ENCODE measurements at places on chromosomes 6 and 20.

DNA sequence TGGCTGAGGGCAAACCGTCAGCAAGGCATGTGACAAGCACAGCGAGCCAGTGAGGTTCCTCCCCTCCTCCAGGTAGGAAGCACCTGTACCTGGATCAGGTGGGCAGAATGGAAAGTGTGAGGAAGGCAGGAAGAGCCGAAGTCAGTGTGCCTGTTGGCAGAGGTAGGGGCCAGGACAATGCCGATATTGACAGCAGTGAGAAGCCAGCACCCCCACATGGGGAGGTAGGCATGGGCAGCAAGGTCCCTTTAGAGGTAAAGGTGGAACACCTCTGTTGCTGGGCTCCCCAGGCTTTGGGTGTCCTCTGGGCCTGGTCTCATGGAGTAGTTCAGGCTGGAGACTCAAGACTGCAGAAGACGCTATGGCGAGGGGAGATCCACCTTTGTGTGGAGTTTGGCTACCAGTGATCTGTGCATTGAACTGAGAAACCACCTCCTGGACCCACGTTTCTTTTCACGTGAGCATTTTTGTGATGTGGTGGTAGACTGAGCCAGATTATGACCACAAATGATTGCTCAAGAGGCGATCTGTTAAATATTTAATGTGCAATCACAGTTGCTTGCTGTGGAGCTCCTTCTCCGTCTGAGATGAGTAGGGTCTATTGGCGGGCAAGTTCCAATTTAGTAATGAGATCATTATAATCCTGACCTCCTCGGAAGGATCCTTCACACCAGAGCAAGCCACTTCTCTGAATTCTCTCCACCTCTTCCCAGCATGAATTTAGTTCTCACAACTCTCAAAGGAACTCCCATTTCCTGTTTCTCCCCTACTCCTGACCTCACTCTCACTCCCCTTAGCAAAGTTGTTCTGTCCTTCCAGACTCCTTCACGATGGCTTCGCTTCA lies 174.8 kb downstream of the CDH26 start:
- H3K4me3 ChIP-seq, result no peak overlapping the region
- no peaks in the 10 kb centered on the region for H3K4me1 ChIP-seq
- H3K36me3 ChIP-seq, result no peaks in the 10 kb centered on the region
- H3K27ac ChIP-seq, result no peak overlapping the region

DNA sequence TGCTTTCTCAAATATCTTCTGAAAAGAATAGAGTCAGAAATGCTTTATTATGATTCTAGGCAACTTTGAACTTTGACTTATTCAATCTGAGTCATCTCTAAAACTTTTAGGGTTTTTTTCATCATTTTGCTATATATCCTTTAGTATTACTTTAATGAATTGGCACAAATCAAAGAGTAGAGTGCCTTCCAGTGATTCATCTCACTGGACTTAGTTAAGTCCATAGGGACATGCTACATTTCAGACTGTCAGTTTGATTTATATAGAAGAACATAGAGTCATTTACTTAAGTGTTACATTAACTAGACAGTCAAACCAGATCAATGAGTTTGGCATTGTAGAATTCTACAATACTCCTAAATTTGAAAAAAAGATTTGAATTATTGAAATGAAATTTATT lies 1235.7 kb upstream of the MAP3K7 start:
- no peak overlapping the region for H3K4me3 ChIP-seq
- DNase-seq, result no peak
- no peaks in the 10 kb centered on the region for H3K4me1 ChIP-seq
- H3K27ac ChIP-seq, result no peak overlapping the region
- H3K27me3 ChIP-seq, result no peaks in the 10 kb centered on the region

GRCh38 chr6:110491644-110492317 lies 15.4 kb upstream of the SLC22A16 start:
- DNase-seq, result no peak
- H3K4me3 ChIP-seq, result no peak overlapping the region
- H3K4me1 ChIP-seq, result no peaks in the 10 kb centered on the region
- no peak overlapping the region for H3K27ac ChIP-seq
- no peaks in the 10 kb centered on the region for H3K27me3 ChIP-seq

GRCh38 chr6:33789550-33789895 lies 593 bp upstream of the LEMD2 start:
- no peak for DNase-seq
- H3K4me1 ChIP-seq, result peaks cover 34% of the 10 kb centered on the region
- H3K36me3 ChIP-seq, result no peaks in the 10 kb centered on the region

DNA sequence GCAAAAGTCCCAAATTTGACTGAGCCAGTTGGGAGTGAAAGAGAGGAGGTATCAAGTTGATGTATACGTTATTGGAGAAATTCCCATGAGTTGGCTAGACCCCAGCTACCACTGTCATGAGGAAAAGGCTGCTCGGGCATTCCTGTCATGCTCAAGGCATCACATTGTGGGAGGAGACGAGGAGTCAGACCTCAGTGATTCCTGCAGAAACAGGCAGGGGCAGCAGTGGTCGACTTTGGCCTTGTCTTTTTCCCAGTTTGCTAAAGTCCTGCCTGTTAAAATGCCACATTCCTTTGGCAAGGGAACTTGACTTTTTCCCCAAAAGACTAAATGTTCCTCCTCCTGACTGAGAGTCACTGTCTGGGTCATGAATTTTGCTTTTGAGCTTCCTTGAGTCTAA lies 295.5 kb upstream of the HS3ST5 start:
- H3K27me3 ChIP-seq, result no peaks in the 10 kb centered on the region
- no peaks in the 10 kb centered on the region for H3K36me3 ChIP-seq
- no peak overlapping the region for H3K4me3 ChIP-seq
- DNase-seq, result no peak
- H3K4me1 ChIP-seq, result no peaks in the 10 kb centered on the region
- H3K27ac ChIP-seq, result no peak overlapping the region

DNA sequence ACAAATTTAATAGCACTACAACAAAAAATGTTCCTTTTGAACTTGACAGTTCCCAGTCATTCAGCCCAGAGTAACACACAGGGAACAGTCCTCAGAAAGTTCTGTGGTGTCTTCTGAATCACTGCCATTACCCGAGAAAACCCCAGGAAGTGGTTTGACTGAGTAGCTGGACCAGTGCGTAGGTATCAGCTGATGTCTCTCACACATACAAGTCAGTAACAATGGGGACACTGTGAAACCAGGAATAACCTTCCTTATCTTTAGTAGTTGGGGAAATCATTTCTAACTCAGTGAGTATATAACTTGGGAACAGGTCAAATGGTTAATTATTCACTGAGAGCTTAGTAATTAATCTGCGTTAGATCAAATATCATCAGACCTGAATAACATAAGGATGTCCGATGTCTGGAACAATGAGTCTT lies 73.1 kb downstream of the HIVEP2 start:
- peak; percentile 68 for DNase-seq
- no peaks in the 10 kb centered on the region for H3K27me3 ChIP-seq
- no peaks in the 10 kb centered on the region for H3K36me3 ChIP-seq
- H3K4me1 ChIP-seq, result peaks cover 54% of the 10 kb centered on the region
- no peak overlapping the region for H3K27ac ChIP-seq

DNA sequence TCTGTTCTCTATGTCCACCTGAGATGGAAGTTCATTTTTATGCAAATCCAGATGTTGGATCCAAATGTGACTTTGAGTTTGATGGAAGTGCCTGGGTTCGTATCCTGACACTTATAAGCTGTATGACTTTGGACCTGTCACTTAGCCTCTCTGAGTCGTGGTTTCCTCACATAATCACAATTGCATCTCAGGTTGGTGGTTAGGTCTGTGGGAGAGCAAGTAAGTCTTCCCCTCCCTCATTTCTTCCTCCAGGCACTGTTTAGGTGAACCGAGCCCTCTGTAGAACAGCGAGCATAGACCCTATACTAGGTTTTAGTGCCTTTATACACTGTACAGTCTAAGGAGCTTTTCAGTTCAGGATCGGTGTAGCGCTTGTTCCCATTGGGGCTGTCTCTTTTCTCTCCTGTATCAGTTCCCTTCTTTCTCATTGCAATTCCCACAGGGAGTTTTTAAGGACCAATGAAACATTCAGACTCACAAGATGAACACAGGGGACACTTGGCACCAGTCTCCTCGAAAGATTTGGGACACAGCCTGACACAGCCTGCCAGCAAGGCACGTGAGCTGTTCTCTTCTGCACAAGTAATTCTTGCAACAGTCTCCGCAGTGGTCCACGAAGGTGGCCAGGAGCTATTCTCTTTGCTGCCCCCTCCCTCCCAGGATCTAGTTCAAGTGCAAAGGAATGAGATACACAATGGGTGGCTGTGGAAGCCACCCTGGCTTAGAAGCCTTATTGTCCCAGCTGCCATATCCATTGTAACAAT lies 11.8 kb downstream of the TOX2 start:
- H3K4me1 ChIP-seq, result no peaks in the 10 kb centered on the region
- no peaks in the 10 kb centered on the region for H3K27me3 ChIP-seq
- H3K27ac ChIP-seq, result no peak overlapping the region
- no peaks in the 10 kb centered on the region for H3K36me3 ChIP-seq
- no peak for DNase-seq

DNA sequence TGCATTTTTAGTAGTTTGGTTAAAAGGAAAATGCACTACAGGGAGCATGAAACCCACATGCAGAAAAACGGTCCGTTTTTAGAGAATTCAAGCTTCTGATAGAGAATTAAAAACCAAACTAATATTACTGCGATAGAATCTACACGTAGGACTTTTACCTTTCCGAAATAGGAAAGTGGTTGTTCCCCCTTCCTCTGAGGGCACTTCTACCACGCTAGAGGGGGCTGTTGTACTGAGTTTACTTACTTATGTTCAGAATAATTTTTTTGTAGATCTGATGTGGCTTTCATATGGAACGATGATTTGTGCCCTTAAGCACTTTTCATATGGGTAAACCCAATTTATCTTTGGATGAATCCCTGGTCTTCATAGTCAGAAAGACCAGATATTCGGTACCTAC lies 264.3 kb upstream of the PLN start:
- H3K27me3 ChIP-seq, result no peaks in the 10 kb centered on the region
- peak; percentile 23 for DNase-seq
- no peak overlapping the region for H3K27ac ChIP-seq
- no peak overlapping the region for H3K4me3 ChIP-seq

DNA sequence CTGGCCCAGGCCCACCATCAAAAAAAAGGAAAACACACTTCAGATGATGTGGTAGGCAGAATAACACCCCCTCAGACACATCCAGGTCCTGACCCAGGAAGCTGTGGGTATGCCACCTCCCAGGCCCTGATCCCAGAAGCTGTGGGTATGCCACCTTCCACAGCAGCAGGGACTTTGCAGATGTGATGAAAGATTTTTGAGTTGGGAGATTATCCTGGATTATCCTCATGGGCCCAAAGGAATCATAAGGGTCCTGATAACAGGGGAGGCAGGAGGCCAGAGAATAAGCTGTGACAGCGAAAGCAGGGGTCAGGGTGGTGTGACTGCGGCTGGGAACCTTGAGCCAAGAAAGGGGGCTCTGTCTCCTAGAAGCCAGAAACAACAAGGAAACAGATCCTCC lies 55.0 kb downstream of the BMP7 start:
- no peaks in the 10 kb centered on the region for H3K36me3 ChIP-seq
- no peaks in the 10 kb centered on the region for H3K4me1 ChIP-seq
- no peak overlapping the region for H3K4me3 ChIP-seq
- no peak overlapping the region for H3K27ac ChIP-seq
- no peak for DNase-seq
- H3K27me3 ChIP-seq, result no peaks in the 10 kb centered on the region

- no peak overlapping the region for H3K27ac ChIP-seq
- H3K27me3 ChIP-seq, result no peaks in the 10 kb centered on the region
- no peak for DNase-seq
- no peaks in the 10 kb centered on the region for H3K4me1 ChIP-seq
- H3K4me3 ChIP-seq, result no peak overlapping the region
These were observed 250.2 kb upstream of the QKI start for GRCh38 chr6:163164175-163164900.

DNA sequence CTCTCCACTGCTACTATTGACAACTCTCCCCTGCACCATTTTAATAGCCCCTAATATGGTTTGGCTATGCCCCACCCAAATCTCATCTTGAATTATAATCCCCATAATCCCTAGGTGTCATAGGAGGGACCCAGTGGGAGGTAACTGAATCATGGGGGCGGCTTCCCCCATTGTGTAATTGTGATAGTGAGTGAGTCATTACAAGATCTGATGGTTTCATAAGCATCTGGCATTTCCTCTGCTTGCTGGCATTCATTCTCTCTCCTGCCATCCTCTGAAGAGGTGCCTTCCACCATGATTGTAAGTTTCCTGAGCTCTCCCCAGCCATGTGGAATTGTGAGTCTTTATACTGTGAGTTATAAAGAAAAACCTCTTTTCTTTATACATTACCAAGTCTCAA lies 74.1 kb upstream of the TCF21 start:
- no peaks in the 10 kb centered on the region for H3K4me1 ChIP-seq
- H3K4me3 ChIP-seq, result no peak overlapping the region
- no peaks in the 10 kb centered on the region for H3K36me3 ChIP-seq
- DNase-seq, result no peak
- H3K27me3 ChIP-seq, result no peaks in the 10 kb centered on the region
- no peak overlapping the region for H3K27ac ChIP-seq

- DNase-seq, result no peak
- no peaks in the 10 kb centered on the region for H3K36me3 ChIP-seq
- no peak overlapping the region for H3K4me3 ChIP-seq
- no peaks in the 10 kb centered on the region for H3K27me3 ChIP-seq
These were observed 81.6 kb downstream of the C6orf118 start for GRCh38 chr6:165227644-165228329.

DNA sequence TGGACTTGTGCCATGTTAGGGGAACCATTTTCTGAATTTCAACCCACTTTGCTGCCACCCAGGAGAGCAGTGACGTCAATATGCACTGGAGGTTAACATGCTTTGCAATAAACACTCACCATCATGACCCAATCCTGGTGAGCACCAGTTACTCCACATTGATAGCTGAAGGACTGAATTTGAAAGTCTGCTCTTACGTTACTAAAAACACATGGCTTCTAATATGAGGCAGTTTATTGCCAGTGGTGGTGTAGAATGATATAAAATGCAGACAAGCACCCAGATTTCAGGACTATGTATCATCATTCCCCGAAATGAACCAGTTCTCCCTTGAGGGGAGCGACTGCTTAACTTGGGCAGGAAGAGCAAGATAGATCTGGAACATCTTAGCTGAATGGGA lies 23.8 kb downstream of the RFPL4B start:
- no peak overlapping the region for H3K4me3 ChIP-seq
- no peak for DNase-seq
- H3K27me3 ChIP-seq, result no peaks in the 10 kb centered on the region
- no peaks in the 10 kb centered on the region for H3K36me3 ChIP-seq

- H3K4me1 ChIP-seq, result peaks cover 7% of the 10 kb centered on the region
- no peak for DNase-seq
- no peak overlapping the region for H3K4me3 ChIP-seq
These were observed 58.1 kb downstream of the EPB41L2 start for GRCh38 chr6:131004936-131005335.

- H3K4me1 ChIP-seq, result peaks cover 5% of the 10 kb centered on the region
- H3K36me3 ChIP-seq, result no peaks in the 10 kb centered on the region
- no peaks in the 10 kb centered on the region for H3K27me3 ChIP-seq
- no peak overlapping the region for H3K27ac ChIP-seq
These were observed 96.0 kb upstream of the PRND start for GRCh38 chr20:4625687-4626086.

DNA sequence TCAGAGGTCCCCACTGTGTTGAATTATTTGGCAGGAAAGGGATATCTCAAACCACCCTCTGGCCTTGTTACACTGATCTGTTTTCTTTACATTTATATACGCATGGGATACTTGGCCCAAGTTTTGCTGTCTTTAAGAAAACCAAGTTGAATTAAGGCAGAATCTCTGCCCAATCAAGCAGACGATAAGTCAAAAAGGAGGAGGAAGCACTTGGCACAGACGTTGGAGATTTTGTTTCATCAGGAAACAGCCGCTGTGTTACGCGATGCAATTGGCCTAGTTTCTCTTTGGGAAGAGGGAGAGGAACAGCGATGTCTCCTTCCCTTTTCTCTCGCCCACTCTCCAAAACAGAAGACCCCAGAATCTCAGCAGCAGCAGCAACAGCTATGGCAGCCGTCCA lies 20.2 kb upstream of the NAA20 start:
- H3K4me3 ChIP-seq, result no peak overlapping the region
- no peaks in the 10 kb centered on the region for H3K27me3 ChIP-seq
- no peaks in the 10 kb centered on the region for H3K4me1 ChIP-seq
- H3K36me3 ChIP-seq, result no peaks in the 10 kb centered on the region
- no peak overlapping the region for H3K27ac ChIP-seq
